Osteoblast (primary cell): ENCODE measurements at places on chromosomes 3 and 15. TPM values are rescaled to one million over a fixed set of nuclear protein-coding genes. Genes with fewer than 3 reads are reported as not detected.

GRCh38 chr3:55330355-55330754 lies 156.8 kb downstream of the WNT5A start:
- peak; percentile 93 for DNase-seq

Gene FSIP1
- 2.1 and 3.6 TPM in 2 replicates for total RNA-seq

DNA sequence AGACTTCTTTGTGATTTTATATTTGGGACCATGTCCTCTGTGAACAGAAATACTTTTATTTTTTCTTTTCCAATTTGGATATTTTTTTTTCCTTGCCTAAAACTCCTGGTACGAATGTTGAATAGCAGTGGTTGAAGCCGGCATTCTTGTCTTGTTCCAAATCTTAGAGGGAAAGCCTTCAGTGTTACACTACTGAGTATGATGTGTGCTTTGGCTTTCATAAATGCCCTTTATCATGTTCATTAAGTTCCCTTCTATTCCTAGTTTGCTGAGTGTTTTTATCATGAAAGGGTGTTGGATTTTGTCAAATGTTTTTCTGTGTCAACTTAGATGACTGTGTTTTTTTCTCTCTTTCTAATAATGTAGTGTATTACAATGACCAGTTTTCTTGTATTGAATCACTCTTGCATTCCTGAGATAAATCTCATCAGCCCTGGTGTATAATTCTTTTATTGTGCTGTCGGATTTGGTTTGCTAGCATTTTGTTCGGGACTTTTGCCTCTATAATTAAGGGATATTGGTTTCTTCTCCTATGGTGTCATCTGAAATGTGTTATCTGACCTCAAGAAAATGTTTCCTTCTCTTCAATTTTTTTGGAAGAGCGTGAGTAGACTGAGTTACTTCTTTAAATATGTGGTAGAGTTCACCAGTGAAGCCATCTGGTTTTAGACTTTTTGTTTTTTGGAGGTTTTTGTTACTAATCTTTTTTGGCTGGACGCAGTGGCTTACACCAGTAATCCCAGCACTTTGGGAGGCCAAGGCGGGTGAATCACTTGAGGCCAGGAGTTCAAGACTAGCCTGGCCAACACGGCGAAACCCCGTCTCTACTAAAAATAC lies 33.3 kb downstream of the MAP1A start:
- DNase-seq, result peak; percentile 80

GRCh38 chr3:36813305-36813704 lies 49.0 kb upstream of the DCLK3 start:
- no peak for DNase-seq

GRCh38 chr15:38554354-38554753 lies 10.3 kb downstream of the RASGRP1 start:
- DNase-seq, result no peak

Gene NOX5
- 0.29 and 0.36 TPM in 2 replicates for total RNA-seq

GRCh38 chr3:71356265-71356664 lies 227.3 kb downstream of the FOXP1 start:
- DNase-seq, result no peak
